Left ventricle myocardium superior (tissue), 1 donor: ENCODE measurements at places on chromosomes 2 and 18. TPM values are rescaled to one million over a fixed set of nuclear protein-coding genes. Genes with fewer than 3 reads are reported as not detected.

Gene CLASP1
- total RNA-seq: 66.5 TPM

Gene LDLRAD4
- total RNA-seq: 26.0 TPM

Gene CFAP65
- not detected for total RNA-seq

Gene ALPG
- total RNA-seq: not detected

Gene GKN2
- total RNA-seq: not detected

Gene PPP1R1C
- 25.2 TPM for total RNA-seq

Gene SUPT7L
- total RNA-seq: 28.1 TPM

Gene KCNE4
- 3.0 TPM for total RNA-seq

Gene LGALSL
- 5.8 TPM for total RNA-seq

Gene PMS1
- total RNA-seq: 12.3 TPM

Gene HES6
- 2.7 TPM for total RNA-seq

Gene CAPN10
- total RNA-seq: 51.2 TPM

GRCh38 chr2:28778392-28778791 is 26.8 kb downstream of the PPP1CB start:
- no peak for DNase-seq

- no peak for DNase-seq
Measured at GRCh38 chr2:230412371-230412711, 3.7 kb upstream of the SP100 start.

- DNase-seq: no peak
Measured at GRCh38 chr18:24764766-24765165, 304.3 kb downstream of the HRH4 start.

DNA sequence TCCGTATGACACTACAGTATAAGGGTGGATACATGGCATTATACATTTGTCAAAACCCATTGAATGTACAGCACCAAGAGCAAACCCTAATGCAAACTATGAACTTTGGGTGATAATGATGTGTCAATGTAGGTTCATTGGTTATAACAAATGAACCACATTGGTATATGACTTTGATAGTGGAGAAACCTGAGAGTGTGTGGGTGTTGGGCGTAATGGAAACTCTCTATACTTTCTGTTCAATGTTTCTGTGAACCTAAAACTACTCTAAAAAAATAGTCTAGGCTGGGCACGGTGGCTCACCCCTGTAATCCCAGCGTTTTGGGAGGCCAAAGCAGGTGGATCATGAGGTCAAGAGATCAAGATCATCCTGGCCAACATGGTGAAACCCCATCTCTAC is 6.5 kb upstream of the ACTG2 start:
- DNase-seq: no peak

DNA sequence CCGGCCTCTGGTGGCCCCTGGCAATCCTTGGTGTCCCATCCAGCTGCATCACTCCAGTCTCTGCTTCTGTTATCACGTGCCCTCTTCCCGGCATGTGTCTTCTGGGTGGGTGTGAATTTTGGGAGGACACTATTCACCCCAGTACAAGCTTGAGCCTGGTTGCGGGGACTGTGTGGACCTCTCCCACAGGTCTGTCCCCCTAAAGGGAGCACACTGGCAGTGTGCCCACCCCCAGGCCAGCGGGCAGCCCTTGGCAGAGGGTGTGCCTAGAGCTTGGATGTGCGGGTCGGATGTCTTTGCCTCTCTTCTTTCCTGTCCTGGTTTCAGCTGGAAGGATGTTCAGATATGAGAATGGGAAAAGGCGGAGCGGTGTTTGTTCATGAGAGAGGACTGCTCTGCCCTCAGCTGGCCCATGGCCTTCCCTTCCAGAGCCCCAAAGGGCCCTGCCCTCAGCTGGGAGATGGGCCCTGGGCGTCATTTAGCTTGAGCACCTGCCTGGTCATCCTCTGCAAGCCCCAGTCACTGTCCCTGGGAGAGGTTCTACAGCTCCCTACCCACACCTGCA is 73.2 kb downstream of the AGAP1 start:
- DNase-seq: no peak

DNA sequence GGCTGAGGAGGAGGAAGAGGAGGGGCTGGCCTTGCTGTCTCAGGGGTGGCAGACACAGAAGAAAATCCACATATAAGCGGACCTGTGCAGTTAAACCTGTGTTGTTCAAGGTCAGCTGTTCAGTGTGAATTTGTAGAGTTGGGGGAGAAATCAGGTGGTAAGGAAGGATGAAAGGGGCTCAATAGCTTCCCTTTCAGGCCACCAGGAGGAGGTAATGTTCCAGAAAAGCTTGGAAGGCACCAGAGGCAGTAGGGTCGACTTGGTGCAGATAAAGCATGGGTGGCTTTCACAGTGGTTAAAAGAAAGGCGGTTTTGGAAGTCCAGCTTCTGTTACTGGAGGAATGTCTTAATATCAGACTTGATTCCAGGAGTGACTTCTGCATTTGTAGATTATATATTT is 167.4 kb downstream of the THSD7B start:
- no peak for DNase-seq

- DNase-seq: no peak
Measured at GRCh38 chr2:150477347-150477746, 10.1 kb downstream of the RND3 start.

- no peak for DNase-seq
Measured at GRCh38 chr2:187654535-187654934, 100.3 kb upstream of the TFPI start.

DNA sequence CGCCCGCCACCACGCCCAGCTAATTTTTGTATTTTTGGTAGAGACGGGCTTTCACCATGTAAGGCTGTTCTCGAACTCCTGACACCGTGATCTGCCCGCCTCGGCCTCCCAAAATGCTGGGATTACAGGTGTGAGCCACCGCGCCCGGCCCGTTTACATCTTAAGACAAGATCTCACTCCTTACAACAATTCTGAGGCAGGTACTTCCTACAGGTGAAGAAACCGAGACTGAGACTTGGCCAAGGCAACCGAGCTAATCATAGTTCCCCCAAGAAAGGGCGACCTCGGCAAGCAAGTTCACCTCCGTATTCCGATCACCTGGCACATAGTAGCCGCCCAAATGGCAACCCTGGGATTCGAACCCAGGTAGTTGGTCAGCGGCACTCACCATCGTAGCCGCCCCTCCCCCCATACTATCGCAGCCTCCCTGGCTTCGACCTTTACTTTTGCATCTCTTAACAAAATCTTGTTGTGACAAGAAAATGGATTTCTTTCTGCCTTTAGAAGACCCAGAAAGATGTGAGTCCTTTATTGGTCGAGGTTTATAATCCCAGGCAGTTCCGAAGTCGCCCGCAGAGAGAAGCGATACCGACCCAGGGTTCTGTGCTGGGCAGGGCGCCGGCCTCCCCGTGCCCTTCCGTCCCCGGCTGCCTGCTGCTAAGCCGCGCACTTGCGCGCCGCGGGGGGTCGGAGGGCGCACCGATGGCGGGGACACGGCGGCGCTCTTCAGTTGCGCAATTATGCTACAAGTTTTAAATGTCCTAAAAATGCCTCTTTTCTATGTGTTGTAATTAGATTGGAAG is 1.1 kb upstream of the FZD5 start:
- DNase-seq: peak; percentile 56

- DNase-seq: no peak
Measured at GRCh38 chr18:28736951-28737350, 560.0 kb upstream of the CDH2 start.

DNA sequence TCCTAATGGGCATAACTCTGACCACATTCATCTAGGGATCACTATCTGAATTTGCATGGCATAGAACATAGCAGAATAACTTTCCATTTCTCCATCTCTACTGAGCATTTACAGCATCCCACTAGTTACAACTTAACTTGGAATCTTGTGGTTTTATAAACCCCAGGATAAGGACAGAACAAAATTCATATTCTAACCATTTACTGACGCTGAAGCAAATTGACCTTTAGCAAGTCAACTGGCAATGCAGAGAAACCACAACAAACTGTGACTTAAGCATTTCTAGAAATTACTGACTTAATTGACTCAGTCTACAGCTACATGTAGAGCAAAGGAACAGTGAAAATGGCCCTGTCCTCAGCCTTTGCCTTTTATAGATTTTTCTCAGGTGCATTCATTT is 61.2 kb downstream of the DCC start:
- DNase-seq: no peak

DNA sequence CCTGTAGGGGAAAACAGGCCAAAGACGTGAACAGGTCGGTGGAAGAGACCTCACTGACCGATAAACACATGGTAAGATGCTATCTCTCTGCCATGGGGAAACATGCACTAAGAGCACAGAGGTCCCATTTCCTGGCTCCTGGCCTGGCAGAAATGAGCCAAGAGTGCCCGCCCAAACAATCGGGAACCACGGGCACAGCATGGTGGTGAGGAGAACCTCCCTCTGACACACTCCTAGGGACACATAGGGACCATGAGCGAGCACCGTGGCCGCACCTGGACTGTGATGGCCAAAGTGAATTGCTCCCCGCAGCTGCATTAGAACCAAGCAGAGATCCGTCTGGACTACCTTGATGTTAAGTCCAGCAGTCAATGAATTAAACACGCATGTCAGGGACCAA is 11.1 kb downstream of the HS6ST1 start:
- peak; percentile 23 for DNase-seq

DNA sequence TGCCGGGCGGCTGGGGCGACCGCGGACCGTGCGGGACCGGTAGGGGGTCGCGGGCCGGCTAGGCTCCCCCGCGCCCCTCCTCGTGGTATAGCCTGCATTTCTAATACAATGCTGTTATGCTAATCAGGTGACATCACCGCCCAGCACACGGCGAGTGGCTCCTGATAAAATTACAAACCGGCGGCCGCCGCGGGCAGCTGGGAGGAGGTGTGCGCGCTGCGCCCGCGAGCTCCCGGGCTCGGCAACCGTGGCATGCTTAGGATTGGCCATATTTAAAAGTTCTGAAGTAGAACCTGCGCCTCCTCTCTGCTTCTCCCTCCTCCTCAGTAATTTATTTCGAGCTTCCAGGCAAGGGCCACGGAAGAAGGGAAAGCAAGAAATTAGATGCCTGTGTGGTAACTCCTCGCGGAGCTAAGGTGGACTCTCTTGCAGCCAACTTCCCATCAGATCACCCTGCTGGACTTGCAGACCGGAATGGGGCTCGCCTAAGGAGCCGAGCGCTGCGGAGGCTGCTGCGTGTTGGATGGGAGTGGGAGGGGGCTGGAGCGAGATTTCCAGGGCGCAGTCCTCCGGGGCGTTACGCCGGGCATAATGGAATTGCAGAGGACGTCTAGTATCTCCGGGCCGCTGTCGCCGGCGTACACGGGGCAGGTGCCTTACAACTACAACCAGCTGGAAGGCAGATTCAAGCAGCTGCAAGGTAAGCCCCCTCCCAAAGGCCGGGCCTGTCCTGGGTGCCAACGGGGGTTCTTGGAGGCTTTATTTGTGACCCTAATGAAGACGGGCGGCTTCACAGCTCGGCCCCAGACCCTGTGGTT is 102.3 kb downstream of the SPTBN1 start:
- DNase-seq: peak; percentile 72

GRCh38 chr2:219443016-219443696 is 8.5 kb downstream of the SPEG start:
- no peak for DNase-seq

- DNase-seq: no peak
Measured at GRCh38 chr2:168781191-168781817, 21.1 kb upstream of the NOSTRIN start.

DNA sequence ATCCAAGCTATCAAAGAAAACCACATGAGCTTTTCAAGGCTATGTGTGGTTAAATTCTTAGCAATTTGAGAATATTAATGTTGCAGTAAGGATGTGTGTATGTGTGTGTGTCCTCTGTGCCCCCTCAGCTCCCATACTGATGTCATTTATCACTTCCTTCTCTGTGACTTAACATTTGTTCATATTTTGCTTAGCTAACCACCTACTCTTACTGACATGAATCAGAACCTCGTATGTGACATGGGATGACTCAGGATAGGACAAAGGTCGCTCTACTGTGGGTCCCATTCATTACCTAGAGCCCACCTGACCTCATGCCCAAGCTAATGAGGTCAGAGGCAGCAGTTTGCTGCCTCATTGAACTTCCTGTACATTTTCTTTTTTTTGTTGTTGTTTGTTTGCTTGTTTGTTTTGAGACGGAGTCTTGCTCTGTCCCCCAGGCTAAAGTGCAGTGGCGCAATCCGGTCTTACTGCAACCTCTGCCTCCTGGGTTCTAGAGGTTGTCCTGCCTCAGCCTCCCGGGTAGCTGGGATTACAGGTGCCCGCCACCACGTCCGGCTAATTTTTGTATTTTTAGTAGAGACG is 36.3 kb downstream of the MOGAT1 start:
- no peak for DNase-seq

- no peak for DNase-seq
Measured at GRCh38 chr2:162716122-162716521, 122.4 kb downstream of the KCNH7 start.

GRCh38 chr2:72214429-72215143 is 66.9 kb upstream of the CYP26B1 start:
- DNase-seq: no peak
